ENCODE measurements at places on chromosomes 3 and 15.

DNA sequence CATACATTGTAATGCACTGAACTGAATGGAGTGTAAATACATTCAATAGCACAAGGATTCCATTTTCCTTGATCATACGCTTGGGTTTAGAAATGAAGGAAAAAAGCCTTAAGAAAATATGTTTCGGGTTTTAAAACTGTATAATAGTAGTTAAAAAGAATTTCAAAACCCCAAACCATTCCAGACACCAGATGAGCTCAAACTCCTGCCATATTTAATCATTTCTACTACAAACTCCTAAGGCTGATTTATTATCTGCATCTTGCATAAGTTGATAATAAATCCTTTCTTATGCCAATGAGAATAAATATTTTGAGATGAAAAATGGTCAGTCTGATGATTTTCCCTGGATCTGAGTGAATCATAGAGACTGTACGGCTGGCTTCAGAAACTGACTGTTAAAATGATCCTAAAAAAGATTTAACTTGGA, 51.0 kb downstream of the NR1D2 start:
- no peak for DNase-seq

DNA sequence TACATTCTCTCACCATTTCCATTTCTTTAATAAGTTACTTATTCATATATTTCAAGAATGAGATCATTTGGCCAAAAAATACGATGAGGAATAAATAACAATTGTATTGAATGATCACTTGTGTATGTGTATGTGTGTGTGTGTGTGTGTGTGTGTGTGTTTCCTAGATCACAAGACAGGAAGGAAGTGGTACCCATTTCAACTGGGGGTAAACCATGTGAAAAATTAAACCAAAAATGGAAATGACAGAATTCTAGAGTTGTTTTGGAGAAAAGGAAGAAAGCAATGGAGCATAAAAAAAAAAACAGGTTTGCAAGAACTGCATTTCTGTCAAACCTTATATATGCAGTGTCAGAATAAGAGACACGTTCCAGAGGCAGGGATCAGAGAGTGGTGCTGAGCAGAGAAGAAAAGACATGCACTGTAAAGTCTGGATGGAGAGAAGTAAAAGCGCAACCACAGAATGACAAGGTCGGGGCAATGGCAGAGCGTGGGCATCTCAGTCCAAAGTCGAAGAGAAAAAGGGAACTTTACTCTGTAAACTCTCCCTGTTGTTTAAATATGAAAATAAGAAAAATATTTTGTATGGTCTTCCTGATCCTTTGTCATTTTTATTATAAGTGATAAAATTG, 75.5 kb downstream of the PEX5L start:
- DNase-seq: no peak

DNA sequence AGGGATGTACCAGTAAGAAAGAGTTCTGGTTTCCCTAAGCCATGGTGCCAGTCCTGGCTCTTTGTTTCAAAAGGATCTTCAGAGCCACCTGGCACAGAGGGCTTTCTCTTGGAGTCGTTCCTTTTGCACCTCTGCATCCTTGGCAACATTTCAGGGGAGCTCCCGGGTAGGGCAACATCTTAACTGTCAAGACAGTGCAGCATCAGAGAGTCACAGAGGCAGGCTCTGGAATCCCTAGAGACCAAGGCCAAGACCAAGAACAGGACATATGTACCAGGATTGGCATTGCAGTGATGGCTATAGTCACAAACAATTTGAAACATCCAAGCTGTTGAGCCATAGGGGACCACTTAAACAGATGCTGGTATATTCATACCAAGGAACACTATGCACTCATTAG, 129.4 kb upstream of the ADPGK start:
- no peak for DNase-seq

GRCh38 chr3:21795152-21795837, 44.3 kb upstream of the ZNF385D start:
- DNase-seq: no peak

DNA sequence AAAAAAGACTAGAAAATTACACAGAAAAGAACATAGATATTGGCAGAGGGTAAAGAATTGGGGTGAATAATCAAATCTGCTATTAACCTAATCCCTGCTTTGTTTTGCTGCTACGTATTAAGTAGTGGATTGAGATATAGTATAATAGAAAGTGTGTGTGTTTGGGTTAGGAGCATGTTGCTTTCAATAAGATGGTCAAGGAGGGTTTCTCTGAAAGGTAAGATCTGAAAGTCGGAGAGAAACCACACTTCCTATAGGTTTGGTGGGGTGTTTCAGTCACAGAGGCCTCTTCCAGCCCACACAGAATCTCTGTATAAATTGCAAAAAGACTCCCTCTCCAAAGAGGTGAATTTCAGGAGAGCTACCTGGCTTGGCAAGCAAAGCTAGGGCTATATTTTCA, 345.7 kb upstream of the SATB1 start:
- DNase-seq: no peak

Measured in stimulated activated CD8-positive, alpha-beta memory T cell treated with anti-CD3 and anti-CD28 coated beads, Interleukin-15, amount 100 ng/mL, for 4 hours (primary cell).